ENCODE measurements at places on chromosomes 2 and 18.
A peak's percentile ranks its signal among the peaks of the same experiment; 100 is the strongest.

DNA sequence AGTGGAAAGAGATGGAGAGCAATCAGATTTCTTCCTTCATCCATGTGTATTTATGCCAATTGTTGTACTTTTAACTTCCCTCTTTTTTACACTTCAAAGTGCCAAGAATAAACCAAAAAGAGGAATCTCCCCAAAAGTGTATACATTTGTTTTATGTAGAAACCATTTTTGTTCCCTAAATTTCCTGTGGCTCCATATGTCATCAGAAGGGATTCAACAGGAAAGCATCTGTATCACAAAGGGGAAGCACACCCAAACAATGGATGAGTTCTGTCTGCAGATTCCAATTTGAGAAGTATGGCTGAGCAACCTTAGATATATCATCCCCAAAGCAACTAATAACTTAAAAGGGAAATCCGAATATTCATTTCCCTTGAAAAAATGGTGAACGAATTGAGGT lies 275.0 kb downstream of the MREG start:
- no peak for DNase-seq

DNA sequence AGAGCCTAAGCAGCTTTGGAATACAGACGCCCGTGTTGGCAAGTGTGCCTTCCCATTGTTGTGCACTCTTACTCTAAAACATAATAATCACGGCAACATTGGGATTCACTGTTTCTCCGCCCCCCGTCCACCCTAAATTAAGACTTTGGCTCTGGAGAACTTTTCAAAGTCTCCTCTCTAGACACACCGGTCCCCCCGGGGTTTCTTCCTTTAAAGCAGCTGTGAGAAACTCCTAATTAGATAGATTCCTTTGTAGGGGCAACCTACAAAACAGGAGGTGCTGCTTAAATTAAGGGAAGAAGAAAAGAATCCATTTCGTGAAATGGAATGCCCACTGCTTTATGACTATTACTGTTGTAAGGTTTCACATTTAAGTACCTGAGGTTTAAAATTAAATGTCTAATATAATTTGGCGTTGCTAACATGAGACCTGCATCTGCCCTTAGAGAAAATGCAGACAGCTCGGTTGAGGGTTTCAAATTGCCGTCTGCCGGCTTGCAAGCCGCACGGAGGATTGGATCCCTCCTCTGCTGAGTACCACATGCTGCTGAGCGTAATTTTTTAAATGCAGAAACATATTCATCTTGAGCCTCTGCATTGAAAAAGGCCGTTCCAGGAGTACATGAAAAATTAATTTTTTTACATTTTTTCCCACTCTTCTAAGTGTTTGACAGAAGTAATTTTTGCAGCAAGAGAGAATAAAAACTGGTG lies 233.3 kb downstream of the GBX2 start:
- no peak for DNase-seq

DNA sequence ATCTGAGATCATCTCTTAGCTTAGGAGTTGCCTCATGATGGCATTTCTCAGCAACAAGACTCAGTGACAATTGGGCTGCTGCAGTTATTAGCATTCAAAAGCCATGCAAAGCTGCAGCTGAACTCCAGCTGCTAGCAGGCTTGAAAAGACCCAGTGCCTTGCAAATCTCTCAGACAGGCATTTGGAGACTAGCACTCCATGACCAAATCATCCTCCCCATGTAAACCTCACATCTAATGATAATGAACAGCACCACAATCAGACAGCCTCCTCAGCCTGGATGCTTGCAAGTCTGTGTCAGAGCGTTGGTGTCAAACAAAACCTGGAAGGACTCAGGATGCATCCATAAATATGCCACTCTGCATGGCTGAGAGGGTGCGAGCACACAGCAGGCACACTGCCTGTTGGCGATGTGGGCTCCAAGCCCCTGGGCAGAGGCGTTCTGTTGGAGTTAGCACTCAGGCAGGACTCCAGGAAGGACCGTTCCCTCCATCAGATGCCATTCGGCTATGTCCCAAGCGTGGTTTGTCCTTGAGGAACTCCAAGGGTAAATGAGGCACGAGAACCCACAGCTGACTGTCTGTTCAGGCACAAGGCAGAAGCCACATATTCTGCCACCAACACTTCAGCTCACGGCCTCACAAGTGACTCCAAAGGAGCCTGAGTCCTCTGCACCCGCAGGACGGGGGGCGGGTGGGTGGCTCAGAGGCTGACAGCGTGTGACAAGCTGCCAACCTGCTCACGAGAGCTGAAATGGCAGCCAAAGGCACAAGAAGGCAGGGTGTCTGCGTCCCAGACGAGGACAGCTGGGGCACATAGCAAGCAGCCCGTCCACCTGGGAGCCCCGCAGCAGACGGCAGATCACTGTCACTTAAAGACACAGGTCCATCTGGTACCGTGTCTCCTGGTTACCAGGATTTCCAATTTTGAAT lies 183.8 kb downstream of the MYT1L start:
- DNase-seq, result no peak

DNA sequence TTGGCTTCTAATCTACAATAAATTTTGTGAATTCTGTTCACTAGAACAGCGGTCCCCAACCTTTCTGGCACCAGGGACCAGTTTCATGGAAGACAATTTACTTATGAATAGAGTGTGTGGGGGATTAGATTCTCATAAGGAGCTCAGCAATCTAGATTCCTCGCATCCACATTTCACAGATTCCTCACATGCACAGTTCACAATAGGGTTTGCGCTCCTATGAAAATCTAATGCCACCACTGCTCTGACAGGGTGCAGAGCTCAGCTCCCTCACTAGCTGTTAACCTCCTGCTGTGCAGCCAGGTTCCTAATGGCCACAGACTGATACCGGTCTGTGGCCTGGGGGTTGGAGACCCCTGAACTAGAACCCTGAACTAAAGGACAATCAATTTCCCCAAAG lies 1568.6 kb upstream of the NXPH2 start:
- no peak for DNase-seq

- DNase-seq, result no peak
Measured at GRCh38 chr2:56654936-56655335, 471.1 kb downstream of the CCDC85A start.

GRCh38 chr18:55064760-55065159 lies 105.5 kb upstream of the CCDC68 start:
- no peak for DNase-seq

DNA sequence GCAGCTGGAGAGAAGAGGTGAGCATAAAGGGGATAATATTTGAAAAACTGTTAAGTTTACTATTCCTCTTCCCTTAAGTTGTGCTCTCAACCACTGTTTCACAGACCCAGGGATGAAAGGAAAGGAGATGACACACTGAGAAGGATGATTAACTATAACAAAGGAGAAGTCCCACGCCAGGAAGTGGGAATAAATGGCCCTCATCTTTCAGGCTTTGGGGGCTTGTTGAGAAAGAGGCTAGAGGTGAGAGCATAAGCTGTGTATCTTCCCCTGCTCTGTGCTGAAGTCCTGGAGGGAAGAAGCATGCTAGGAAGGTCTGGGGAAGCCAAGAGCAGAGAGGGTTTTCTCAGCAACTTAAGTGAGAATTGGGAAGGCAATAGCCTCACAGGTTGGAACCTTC lies 399.1 kb upstream of the ATP5MC3 start:
- DNase-seq, result no peak

- no peak for DNase-seq
Measured at GRCh38 chr2:61340242-61340641, 130.6 kb downstream of the USP34 start.

- DNase-seq, result no peak
Measured at GRCh38 chr2:135607561-135607960, 76.3 kb downstream of the R3HDM1 start.

GRCh38 chr2:46097714-46098480 lies 199.3 kb upstream of the EPAS1 start:
- DNase-seq, result peak; percentile 15

DNA sequence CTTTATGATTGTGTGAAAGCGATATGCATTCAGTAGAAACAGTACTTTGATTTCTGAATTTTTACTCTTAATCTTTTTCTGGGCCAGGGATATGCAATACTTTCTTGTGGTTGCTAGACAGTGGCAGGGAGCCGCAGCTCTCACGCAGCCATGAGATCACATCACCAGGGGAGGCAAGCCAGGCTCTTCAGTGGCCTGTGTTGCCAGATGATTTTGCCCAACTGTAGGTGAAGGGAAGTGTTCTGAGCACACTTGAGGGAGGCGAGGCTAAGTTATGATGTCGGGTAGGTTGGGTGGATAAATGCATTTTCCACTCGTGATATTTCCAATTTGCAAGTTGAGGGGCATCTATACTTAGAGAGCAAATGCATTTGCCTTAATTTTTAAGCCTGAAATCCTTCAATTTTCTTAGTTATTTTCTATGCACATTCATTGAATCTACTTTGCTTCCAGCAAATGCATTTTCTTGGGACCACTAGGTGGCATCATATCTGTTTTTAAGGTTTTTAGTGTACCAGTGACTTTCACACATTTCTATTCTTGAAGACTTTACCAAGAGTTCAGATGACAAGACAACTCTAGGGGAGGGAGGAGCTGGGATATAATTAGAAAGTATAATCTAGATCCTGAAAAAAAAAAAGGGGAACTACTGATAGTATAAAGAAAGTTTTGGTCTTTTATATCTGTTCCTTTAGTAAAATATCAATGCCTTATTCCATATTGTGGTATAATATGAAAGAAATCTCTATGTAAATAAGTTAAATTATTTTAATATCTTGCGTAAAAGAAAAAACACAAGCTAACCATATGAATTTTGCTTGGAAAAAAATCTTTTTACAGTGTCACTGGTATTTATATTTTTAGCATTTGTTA lies 643.3 kb downstream of the SOCS6 start:
- no peak for DNase-seq

GRCh38 chr18:71324356-71324755 lies 1035.5 kb downstream of the SOCS6 start:
- DNase-seq, result no peak

DNA sequence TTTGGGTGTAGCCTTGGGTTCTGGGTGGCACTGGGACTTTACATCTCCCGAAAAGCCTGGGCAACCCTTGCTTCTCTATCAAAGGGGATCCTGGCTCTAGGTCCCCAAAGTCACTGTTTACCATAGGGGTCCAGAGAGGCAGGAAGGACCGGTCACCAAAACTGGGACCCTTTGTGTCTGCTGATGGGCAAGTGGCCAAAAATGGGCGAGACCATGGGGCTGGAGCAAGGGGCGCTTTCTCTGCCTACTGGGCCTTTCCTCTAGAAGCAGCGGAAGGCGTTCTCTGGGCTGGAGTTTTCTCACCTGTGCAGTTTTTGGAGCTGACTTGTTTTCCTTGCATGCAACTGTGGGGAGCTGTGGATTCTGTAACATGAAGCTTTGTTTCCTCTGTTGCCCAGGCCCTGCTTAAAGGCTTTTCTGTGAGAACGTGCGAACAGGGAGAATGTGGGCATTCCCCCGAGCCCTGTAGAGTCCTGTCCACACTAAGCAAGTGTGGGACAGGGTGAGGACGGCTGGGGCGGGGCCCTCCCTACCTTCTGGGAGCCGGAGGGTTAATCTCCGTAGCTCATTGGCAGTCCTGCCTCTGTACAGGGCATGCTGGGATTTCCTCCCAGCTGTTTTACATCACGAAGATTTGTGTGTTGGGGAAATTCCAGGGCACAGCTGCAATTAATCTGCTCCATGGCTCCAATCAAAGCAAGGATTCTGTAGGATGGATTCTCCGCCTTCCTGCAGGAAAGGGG lies 50.2 kb downstream of the TGOLN2 start:
- DNase-seq, result no peak

GRCh38 chr2:14558335-14558919 lies 74.1 kb upstream of the LRATD1 start:
- DNase-seq, result no peak

- DNase-seq, result peak; percentile 10
Measured at GRCh38 chr18:58529714-58530354, 99.1 kb downstream of the ALPK2 start.

DNA sequence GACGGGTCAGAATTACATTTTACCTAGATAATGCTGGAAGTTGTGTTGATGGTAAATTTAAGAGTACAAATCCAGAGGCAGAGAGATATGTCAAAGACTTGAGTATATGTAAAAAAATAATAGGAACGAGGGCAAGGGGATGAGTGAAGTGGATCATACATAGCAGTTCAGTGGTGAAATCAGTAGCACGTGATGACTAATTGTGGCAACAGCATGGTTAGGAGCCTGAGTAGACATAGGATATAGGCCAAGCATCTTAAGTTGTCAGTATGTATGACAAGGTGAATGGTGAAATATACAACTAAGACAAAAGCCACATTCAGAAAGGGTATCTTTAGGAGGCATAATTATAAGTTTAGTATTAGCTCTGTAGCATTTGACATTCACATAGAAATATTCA lies 826.5 kb upstream of the PIK3C3 start:
- no peak for DNase-seq

GRCh38 chr2:202831242-202832220 lies 40.0 kb downstream of the ICA1L start:
- DNase-seq, result no peak

- DNase-seq, result no peak
Measured at GRCh38 chr2:210647151-210647550, 90.8 kb downstream of the CPS1 start.

DNA sequence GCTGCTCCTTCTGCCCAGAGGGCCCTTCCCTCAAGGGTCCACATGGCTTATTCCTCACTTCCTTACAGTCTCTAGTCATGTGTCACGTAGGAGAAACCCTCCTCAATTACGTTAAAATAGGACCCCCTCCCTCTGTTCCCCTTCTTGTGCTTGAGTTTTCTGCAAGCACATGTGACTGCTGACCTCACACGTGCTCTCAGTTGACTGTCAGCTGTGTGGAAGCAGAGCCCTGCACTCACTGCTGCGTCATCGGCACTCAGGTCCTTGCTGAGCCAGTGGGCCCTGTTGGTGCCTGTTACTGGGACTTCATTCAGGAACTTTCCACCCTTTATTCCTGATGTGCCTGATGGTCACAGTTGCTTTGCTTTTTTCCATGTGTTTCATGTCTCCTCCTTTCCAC lies 11.1 kb downstream of the ATG16L1 start:
- no peak for DNase-seq

GRCh38 chr2:225757248-225757647 lies 357.7 kb downstream of the NYAP2 start:
- DNase-seq, result no peak

DNA sequence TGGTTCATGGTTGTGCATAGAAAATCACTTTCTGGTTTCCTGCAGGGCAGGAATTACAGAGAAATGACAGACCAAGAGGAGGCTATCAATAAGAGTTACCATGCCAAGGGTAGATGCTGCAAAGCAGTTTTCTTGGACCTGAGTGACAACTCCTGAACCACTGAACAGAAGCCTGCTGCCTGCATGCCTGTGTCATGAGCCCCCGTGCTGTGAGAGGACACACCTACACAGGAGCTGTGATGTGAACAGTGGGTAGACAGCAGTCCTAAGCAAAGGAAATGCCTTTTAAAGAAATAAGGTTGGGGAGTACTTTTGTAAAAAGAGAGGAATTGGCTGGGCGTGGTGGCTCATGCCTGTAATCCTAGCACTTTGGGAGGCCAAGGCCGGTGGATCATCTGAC lies 54.2 kb upstream of the CREB1 start:
- no peak for DNase-seq

DNA sequence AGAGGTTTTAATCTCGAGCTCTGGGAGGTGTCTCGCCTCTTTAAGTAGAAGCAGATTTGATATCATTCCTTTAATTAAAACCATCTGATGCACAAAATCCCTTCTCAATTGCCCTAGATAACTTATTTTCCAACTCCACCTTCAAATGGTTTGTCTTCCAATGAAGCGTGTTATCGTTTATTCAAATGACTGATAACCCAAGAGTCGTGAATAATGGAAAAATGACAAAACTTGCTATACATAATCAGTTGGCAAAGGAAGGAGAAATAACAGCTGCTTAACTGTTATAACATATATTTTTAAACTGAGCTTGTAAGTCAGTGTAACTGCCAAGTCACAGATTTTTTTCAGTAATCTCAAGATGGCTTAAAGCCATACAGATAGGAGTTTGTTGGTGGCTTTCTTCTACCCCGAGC lies 144.6 kb downstream of the QPCT start:
- no peak for DNase-seq

- DNase-seq, result no peak
Measured at GRCh38 chr2:96937586-96937985, 48.8 kb downstream of the FAM178B start.

Data from anterior cingulate cortex (tissue), 58 donors.